Left cardiac atrium (tissue), 4 donors: ENCODE measurements at places on chromosomes 11 and 22. TPM values are rescaled to one million over a fixed set of nuclear protein-coding genes. Genes with fewer than 3 reads are reported as not detected.

GGT1 gene
- 3.8 TPM for total RNA-seq

ANO9 gene
- total RNA-seq, result 0.55 TPM

RBMXL2 gene
- total RNA-seq, result not detected

BAIAP2L2 gene
- total RNA-seq, result 0.63 TPM

MFRP gene
- not detected for total RNA-seq

ASCL3 gene
- not detected for total RNA-seq

ZNF214 gene
- total RNA-seq, result 1.4 TPM

KRTAP5-1 gene
- total RNA-seq, result not detected

MMP13 gene
- not detected for total RNA-seq

POU2AF2 gene
- not detected for total RNA-seq

IL17REL gene
- total RNA-seq, result not detected

INS gene
- not detected for total RNA-seq

SESN3 gene
- total RNA-seq, result 17.2 TPM

TUBA8 gene
- 200 TPM for total RNA-seq
